ENCODE measurements at places on chromosomes 1 and 21. TPM values are rescaled to one million over a fixed set of nuclear protein-coding genes. Genes with fewer than 3 reads are reported as not detected.
A peak's percentile ranks its signal among the peaks of the same experiment; 100 is the strongest.

DNA sequence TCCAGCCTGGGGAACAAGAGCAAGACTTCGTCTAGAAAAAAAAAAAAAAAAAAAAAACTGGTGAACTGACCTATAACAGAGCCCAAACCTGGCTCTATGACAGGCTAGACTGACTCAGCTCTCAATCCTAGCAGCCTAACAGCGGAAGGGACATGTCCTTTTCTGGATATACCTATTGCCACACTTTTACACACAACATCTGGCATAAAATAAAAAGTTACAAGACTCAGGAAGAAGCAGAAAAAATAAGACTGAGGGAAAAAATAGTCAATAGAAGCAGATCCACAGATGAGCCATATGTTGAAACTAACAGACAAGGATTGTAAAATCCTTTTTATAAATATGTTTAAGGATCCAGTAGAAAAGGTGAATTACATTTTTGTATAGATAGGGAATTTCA is 57.5 kb upstream of the IPO9 start:
- no peak for DNase-seq

The GLIS1 gene
- total RNA-seq = not detected

GRCh38 chr1:188170935-188171334 is 1342.2 kb downstream of the PLA2G4A start:
- no peak for DNase-seq

DNA sequence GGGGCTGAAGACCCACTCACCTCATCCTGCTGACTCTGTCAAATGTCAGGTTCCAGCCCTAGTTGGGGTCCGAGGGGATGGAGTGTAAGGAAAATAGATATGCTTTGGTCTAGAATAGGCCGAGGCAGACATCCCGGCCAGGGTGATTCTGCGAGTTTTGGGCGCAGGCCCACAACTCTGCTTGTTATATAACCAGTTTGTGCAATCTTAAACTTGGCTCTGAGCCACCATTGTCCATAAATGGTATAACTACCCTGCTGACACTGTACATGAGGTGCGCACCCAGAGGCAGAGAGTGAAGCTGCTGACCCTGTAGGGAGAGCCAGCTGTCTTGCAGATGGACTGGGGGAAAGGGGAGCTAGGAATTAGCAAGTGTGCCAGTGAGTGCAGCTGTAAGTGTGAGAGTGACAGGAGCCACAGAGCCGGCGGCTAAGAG is 1388.8 kb downstream of the AMY1C start:
- DNase-seq = no peak

GRCh38 chr1:2799811-2800663 is 1.5 kb downstream of the TTC34 start:
- DNase-seq = no peak

- no peak for DNase-seq
These were observed 7.4 kb upstream of the LRRN2 start for GRCh38 chr1:204692841-204693356.

DNA sequence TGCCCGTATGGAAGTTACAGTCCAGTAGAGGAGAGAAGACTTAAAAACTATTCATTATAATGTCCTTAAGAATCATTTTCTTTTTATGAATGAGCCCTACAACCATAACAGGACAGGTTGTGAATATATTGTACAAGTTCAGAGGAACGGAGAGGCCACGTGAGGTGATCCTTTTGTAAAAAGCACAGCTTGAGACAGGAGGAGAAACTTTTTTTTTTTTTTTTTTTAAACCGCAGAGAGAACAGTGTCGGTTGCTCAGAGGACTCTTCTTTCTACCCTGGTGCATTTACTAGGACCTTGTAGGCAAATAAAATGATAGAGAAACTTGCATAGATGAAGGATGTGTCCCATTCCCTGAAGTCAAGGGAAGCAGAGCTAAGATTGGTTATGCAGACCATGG is 32.1 kb downstream of the DYRK1A start:
- DNase-seq = no peak

GRCh38 chr1:172833954-172834353 is 175.1 kb downstream of the FASLG start:
- DNase-seq = no peak

DNA sequence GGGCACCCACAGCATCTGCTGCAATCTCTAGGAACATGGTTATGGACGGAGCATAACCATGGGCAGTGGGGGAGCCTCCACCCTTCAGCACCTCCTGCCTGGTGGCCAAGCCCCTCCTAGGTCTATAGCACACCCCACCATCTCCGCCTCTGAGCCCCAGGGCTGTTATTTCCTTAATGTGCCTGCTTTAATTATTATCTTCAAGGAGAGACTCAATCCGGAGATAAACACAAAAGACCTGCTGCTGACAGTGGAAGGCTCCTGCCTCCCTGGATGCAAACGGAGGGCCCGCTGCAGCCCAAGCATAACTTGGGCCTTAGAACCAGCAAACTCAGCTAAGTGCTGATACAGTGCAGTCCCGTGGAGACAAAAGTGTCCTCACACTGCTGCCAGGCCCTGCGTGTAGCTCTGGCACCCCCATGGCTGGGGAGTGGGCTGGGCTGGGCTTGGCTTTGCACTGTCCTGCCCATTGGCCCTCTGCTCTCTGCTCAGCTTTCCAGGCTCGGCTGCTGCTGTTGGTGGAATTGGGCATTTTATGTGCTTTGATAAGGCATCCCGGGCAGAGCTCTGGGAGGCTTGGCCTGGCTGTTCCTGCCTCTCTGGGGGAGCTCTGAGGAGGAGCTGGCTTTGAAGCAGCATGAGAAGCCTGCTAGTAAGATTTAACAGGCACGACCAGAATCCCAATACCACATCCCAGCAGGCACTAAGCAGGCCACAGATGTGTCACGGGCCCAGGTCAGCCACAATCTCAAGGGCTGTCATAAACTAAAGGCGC is 620.2 kb downstream of the PTPRU start:
- no peak for DNase-seq

DNA sequence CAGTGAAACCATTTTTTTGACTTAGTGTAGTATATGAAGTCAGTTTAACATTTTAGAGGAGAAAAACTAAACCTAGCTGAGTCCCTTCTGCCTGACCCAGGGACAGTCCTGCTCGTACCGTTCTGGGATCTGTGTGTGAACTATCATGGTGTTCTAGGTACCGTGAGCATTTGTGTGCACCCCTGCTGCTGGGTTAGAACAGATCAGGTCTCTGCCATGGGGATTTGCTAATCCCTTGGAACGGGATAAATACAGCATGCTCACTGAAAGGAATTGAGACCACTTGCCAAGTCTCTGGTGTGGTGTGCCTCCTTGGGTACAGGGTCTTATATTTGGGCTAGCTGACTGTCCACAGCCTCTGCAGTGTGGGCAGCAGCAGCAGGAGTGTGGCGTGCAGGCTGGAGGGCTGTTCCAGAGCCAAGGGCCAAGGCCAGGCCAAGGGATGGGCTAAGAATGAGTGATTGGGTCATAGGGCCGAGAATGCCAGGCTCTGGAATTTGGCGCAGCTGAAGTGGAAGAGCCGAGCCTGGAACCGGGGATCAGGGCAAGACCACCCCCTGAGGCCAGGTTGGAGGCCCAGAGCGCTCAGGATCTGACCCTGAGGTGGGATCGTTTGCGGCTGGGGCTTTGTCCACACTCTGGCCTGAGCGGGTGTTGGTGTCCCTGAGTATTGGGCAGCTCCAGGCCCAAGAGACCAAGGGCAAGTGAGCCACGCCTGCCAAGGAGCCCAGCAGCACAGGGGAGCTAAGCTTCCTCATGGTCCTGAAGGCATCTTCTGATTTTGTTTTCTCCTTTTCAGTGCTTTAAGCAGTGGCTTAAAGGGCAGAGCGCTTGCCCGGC is 66.3 kb downstream of the VPS26C start:
- no peak for DNase-seq

GRCh38 chr1:165753934-165754333 is 14.7 kb downstream of the TMCO1 start:
- DNase-seq = no peak

- DNase-seq = no peak
These were observed 18.4 kb upstream of the CASQ1 start for GRCh38 chr1:160171980-160172379.

DNA sequence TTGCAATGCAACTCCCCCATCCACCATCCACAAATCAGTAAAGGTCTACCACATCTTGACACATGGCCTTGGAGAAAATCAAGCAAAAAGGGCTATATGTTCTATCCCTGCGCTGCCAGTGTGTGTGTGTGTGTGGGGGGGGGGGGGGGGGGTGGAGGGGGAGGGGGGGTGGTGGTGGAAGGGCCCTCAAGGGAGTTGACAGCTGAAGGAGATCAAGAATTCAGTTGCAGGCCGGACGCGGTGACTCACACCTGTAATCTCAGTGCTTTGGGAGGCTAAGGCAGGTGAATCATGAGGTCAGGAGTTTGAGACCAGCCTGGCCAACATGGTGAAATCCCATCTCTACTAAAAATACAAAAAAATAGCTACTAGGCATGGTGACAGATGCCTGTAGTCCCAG is 37.6 kb upstream of the CLIC4 start:
- DNase-seq = no peak

DNA sequence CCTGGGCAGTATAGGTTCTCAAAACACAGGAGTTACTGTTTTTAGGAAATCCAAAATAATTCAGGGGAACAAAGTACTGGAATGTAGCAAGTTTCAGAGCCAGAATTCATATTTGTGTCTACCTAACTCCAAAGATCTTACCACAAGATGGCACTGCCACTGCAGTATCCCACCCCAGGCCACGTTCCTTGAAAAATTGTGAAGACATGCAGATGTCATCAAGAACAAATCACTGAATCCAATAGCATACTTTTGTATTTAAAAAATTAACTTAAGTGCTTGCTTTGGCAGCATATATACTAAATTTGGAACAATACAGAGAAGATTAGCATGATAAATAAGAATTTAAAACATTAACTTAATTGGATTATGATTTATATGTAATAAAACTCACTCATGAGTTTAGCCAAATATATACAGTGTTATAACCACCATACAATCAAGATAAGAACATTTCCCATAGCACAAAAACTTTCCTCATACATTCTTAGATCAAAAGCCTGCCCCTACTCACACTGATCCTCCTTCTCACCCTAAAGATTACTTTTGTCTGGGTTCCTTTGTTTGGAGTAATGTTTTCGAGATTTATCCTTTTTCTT is 209.9 kb downstream of the FAF1 start:
- no peak for DNase-seq

The FALEC gene
- not detected for total RNA-seq

GRCh38 chr1:172472495-172472894 is 28.6 kb upstream of the PIGC start:
- DNase-seq = no peak

DNA sequence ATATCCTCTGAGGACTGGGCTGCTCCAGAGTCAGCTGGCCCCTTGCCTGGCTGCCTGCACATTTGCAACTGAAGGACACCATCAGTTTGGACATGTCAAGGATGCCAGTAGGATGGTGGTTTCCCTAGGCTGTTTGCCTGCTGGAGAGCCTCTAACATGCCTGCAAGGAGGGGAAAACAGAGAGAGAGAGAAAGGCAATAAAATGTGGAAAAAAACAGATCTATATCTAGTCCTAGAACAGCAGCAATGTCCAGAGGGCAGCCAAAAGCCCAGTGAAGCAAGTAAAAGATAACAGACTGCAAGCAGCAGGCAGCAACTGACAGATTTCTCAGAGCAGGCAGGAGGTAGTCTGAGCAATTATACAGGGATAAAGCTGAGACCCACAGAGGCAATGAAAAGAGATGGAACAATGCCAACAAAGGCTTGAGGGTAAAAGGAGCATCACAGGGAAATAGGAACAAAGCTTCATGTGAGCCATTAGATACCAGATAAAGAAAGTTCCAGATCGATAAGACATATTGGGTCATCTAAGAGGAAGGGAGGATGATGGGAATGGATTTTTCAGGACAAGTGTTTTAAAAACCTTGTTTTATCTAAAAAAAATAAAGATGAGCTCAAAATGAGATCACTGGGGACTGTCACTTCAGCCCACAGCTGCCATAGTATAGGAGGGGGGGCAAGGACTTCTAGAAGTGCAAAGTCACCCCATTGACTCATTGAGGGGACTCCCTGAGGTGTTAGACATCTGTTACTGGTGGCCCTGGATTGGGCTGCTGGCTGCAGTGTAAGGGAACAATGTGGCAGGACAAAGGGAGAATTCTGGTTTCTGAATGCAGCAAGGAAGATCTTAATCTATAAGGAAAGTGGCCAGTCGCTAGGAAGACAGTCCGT is 38.6 kb upstream of the GADD45A start:
- peak; percentile 37 for DNase-seq

The SUSD4 gene
- 8.4 TPM for total RNA-seq

- DNase-seq = no peak
These were observed 98.0 kb upstream of the DUSP10 start for GRCh38 chr1:221839782-221840395.

The KCNJ6 gene
- not detected for total RNA-seq

- no peak for DNase-seq
These were observed 145.3 kb downstream of the S1PR1 start for GRCh38 chr1:101382135-101382534.

The NMNAT2 gene
- total RNA-seq = 0.85 TPM

Measured in uterus (tissue), 4 donors.